ENCODE measurements at places on chromosomes 4 and X.

DNA sequence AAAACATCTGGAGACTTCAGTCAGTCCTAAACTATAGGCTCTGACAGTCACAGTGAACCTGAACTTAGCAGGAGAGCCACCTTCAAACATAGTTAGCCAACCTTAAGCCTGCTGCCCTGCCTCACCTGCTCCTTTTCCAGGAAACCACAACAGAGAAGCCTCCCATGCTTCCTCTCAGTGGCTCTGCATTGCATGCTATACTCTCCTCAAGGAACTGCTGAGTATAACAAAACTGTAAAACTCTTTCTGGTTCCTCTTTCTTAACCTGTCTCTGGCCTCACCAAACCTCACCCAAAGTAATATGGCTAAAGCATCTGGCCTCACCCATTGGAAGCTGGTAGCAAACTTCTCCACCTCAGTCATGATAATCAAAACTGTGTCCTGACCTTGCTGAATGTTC lies 122.1 kb downstream of the ANKRD50 start:
- DNase-seq: no peak

- no peak for DNase-seq
Observed at GRCh38 chr4:16205298-16206164, 20.7 kb downstream of the TAPT1 start.

- DNase-seq: no peak
Observed at GRCh38 chrX:32525234-32525633, 686.1 kb downstream of the DMD start.

DNA sequence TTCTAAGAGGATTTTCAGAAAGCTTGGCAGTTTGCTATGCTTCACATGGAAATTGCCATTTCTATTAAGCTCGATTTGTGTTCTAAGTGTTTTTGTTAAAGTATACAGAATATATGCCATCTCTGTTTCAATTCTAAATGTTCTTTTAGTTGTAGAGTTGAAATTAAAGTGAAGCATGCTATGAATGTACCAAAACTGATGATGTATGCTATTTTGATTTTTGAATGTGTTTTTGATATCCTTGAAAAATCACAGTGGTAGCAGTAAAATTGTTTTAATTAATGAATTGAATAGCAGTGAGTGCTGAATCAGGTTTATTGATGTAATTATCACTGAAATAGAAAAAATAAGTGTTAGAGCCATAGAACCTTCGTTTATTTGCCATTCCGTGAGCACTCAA lies 110.9 kb downstream of the TENM3 start:
- no peak for DNase-seq

- DNase-seq: no peak
Observed at GRCh38 chr4:184787766-184788503, 37.8 kb downstream of the ACSL1 start.

- DNase-seq: no peak
Observed at GRCh38 chr4:187606581-187606980, 389.0 kb upstream of the ZFP42 start.

DNA sequence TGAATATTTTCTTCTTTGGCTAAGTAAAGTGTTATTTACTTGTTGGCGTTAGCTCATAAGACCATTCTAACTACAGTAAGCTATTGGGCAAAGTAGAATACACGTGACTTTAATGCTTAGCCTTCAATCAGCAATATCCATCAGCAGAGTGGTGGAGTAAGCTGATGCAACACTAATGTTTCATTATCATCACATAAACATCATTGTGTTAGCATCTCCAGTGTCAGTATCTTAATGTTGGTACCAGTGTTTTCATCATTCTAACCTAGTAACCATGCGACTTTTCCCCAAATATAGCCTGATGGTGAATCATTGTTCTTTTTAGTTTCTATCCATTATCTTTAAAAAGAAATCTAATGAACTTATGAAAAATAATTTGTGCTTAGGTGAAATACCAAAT lies 48.5 kb downstream of the APOOL start:
- DNase-seq: no peak

- no peak for DNase-seq
Observed at GRCh38 chr4:64417974-64418373, 8.7 kb upstream of the TECRL start.

DNA sequence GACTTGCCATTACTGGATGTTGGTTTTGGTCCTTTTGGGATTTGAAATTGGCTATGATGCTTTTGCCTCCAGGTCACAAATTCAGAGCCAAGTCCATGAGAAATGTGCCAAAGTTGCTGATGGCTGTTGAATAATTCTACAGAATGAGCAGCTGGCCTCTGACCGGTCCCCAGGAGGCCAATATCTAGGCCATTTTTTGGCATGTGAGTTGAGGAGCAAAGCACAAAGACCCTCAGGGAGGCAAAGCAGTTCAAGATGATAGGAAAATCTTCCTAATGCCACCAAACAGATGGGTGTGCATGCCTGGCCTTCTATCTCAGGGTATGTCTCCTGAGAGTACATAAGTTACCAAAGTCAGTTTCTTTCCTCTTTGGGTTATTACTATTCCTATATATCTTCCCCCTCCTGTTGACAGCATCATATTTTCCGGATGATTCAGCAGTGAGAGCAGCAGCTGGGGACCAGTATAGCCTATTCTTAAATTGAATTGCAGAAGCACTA lies 44.4 kb downstream of the SEL1L3 start:
- no peak for DNase-seq

DNA sequence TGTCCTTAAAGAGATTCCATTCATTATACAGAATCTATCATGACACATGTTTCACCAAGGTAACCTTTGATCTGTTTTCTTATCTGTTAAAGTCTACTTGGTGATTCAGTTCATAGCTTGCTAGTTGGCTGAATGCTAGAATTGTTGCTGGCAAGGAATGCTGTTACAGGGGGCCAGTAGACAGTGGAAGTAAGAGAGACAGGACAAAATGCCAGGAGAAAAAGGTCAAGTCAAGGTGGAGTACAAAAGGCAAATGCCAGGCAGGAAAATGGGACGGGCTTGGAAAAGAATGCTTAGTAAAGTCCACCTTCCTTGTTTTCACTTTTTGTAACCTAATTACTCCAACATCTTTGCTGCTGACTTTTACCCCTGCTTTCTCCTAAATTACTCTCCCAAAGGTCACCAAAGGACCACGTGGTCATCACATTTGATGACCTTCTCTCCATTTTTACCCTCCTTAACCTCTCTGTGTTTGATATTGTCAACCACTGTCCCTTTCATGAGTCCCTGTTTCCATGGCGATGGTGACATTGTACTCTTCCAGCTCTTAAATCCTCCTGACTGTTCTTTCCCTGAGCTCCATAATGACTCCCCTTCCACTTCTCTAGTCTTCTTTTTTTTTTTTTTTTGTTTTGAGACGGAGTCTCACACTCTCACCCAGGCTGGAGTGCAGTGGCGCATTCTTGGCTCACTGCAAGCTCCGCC lies 24.5 kb upstream of the TAPT1 start:
- no peak for DNase-seq

DNA sequence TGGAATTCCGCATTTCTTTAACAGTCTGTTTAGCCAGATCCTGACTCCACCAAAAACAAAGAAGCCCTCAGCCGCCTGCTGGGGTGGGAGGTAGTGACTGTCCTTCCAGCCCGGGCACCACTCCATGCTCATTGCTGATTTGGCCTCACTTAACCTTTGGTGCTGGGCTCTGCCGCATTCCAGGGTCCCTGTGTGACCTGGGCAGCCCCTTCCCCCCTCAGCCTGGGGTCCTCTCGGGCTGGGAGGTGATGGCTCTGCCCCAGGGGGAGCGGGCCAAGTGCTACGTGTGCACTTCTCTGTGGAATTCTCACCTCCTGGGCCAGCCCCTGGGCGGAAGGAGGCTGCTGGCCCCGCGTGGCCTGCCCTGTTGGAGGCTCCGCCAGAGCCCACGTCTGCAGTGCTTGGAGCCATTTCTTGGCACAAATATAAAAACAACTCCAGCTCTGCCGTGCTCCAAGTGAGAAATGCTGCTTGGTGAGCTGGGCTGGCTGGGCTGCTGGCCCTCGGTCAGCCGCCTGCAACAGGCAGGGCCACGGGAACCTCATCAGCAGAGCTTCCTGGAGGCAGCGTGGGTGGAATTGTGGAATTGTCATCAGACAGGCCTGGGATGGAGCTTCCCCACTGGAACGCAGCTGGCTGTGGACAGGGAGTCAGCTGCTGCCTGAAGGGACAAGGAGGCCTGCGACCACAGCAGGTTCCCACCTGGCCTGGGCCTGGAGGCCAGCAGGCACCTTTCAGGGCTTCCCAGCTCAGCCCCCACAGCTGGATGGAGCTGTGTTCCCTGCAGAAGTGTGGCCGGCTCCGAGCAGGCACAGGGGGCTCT lies 66.0 kb downstream of the TRMT44 start:
- no peak for DNase-seq

- DNase-seq: no peak
Observed at GRCh38 chrX:154300816-154301215, 5.2 kb downstream of the TKTL1 start.
